Endothelial cell (in vitro differentiated cells): ENCODE measurements at places on chromosomes 7 and 10. TPM values are rescaled to one million over a fixed set of nuclear protein-coding genes. Genes with fewer than 3 reads are reported as not detected.
A peak's percentile ranks its signal among the peaks of the same experiment; 100 is the strongest.

The ST8SIA6 gene
- 1.7 TPM for total RNA-seq

The CAMK2B gene
- total RNA-seq = 0.23 TPM

The SDK1 gene
- total RNA-seq = 4.3 TPM

The TLX1 gene
- total RNA-seq = 31.0 TPM

The SFRP5 gene
- 3.5 TPM for total RNA-seq

The MKX gene
- 0.80 TPM for total RNA-seq

The TAS2R40 gene
- not detected for total RNA-seq

DNA sequence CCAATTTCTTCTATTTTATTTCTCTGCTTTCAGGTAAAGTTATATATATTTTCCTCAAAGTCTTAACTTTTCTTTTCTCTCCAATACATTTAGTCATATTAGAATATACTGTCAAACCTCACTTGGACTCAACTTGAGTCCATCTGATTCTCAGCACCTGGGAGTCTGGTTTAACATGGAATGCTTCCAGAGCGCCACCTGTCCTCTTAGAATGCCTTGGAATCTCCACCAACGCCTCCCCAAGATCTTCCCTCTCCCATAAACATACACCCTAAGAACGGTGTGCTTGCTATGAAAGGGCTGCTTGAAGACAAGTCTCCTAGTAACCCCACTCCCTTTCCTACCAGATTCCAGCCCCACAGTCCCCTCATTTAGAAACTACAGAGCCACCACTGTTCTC is 229.1 kb upstream of the MKLN1 start:
- no peak overlapping the region for H3K27ac ChIP-seq
- H3K4me1 ChIP-seq = peaks cover 4% of the 10 kb centered on the region
- H3K4me3 ChIP-seq = no peak overlapping the region
- no peaks in the 10 kb centered on the region for H3K36me3 ChIP-seq
- DNase-seq = no peak

DNA sequence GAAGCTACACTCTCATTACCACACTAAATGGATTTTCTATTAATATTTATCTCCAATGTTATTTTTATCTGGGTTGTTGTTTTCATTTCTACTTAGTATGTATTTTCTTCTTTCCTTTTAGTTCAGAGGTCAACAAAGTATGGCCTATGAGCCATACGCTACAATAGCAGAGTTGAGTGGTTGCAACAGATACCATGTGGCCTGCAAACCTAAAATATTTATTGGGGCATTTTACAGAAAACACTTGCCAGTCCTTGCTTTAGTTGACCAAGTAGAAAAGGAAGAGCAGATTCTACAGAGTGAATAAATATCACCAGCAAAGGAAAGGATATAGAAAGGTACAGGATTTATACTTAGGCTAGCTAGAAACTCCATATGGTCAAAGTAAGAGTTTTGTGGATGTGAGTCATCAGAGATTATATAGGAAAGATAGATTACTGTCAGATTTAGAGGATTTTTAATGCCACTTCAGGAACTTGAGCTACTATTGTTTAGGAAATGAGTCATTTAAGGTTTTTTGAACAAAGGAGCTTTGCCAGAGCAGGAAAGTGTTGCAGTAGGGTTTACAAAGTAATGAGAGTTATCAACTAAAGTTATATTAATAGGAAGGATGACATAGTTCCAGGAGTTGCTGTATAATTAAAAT is 323.3 kb upstream of the KAT6B start:
- no peak for DNase-seq
- H3K4me3 ChIP-seq = no peak overlapping the region
- peak overlapping the region; percentile 44 for H3K27ac ChIP-seq
- H3K27me3 ChIP-seq = no peaks in the 10 kb centered on the region

DNA sequence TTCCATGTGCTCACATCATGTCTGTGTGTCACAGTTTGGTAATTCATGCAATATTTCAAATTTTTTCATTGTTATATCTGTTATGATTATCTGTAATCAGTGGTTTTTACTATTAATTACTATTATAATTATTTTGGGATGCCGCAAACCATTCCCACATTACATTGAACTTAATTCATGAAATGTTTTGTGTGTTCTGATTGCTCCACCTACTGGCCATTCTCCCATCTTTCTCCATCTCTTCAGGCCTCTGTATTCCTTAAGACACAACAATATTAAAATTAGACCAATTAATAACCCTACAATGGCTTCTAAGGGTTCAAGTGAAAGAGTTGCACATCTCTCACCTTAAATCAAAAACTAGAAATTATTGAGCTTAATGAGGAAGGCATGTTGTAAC is 398.5 kb downstream of the PCDH15 start:
- H3K27me3 ChIP-seq = no peaks in the 10 kb centered on the region
- no peak overlapping the region for H3K4me3 ChIP-seq
- H3K27ac ChIP-seq = no peak overlapping the region
- peak; percentile 31 for DNase-seq
- no peaks in the 10 kb centered on the region for H3K36me3 ChIP-seq

DNA sequence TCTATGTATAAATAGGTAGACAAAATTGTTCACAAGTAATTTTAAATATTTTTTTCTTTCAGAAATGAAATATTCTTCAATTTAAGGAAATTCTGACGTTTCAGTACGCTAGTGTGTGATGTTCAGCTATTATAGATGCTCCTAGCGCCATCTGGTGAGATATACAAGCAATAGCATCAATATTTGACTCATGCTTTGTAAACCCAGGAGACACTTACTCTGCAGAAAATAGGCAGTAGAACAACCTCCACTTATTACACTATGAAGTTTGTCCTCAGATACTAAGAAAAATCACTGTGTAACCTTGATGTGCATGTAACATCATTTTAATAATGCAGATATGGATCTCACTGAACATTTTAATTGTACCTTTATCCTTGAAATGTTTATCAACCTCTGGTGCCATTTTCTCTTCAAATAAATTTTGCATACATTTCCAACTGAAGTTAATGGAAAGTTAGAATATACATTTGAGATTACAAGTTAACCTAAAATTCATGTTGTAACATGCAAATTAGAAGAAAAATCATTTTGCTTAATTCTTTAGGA is 151.5 kb upstream of the FAM3C start:
- H3K36me3 ChIP-seq = no peaks in the 10 kb centered on the region
- no peaks in the 10 kb centered on the region for H3K4me1 ChIP-seq
- H3K27ac ChIP-seq = no peak overlapping the region
- no peak for DNase-seq

DNA sequence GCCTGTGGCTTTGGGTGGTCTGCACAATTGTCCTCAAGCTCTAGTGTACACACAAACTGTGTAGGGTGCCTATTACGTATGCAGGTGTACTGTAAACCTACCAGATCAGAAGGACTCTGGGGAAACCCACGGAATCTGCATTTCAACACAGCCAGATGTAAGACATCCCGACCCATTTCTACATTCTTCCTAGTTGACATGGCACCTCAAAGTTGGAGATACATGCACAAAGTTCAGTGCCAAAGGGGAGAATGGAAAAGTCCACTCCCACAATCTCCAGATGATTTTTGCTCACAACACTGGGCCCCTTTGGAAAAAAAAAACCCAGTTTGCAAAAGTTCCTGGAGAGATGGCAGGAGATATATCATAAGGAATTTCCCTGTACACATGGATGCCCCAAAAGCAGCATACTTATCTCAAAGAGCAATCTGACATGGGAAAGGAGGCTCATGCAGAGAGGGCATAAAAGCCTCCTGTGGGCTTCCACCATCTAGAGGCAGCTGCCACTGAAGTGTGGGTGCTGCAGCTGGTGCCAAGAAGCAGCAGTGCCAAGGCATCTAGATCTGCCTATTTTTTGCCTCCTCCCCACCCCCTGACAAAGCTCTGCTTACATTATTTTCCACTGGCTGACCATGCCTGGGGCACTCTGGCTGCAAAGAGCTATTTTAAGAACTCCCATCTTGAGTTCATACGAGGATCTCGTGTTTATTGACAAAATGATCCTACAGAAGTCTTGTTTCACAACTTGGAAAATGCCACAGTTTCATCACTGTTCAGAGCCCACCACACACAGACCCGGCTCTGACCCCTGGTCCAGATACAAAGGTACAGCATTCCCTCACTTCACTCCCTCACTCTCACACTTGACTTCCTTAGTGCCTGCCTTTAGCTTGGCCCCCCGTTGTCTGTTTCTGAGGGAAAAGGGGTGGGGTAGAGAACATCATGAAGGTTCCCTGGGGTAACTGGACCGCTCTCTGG is 12.9 kb downstream of the TECTB start:
- H3K4me3 ChIP-seq = no peak overlapping the region
- H3K36me3 ChIP-seq = no peaks in the 10 kb centered on the region
- no peak for DNase-seq

- no peak overlapping the region for H3K27ac ChIP-seq
- no peaks in the 10 kb centered on the region for H3K27me3 ChIP-seq
- H3K4me3 ChIP-seq = no peak overlapping the region
- H3K36me3 ChIP-seq = no peaks in the 10 kb centered on the region
- no peak for DNase-seq
Observed at GRCh38 chr7:81562581-81562980, 207.3 kb downstream of the HGF start.

DNA sequence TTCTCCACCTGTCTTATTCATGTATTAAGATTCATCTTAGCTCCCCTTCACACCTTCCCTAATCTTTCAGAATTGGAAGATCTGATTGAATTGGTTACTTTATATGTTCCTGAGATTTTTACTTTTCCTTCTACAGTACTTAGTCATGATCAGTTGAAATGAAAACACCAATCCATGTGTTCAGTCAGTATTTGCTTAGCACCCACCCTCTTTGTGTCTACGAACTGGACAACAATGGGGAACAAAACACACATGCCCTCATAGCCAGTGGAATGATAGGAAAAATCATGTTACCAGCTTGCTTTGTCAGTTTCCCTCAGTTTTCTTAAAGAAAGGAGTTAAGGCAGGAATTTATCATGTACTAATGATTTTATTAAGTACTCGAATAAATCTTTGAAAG is 2.0 kb downstream of the MASTL start:
- DNase-seq = no peak
- peak overlapping the region; percentile 86 for H3K27ac ChIP-seq
- peaks cover 32% of the 10 kb centered on the region for H3K4me1 ChIP-seq
- peaks cover 14% of the 10 kb centered on the region for H3K36me3 ChIP-seq

DNA sequence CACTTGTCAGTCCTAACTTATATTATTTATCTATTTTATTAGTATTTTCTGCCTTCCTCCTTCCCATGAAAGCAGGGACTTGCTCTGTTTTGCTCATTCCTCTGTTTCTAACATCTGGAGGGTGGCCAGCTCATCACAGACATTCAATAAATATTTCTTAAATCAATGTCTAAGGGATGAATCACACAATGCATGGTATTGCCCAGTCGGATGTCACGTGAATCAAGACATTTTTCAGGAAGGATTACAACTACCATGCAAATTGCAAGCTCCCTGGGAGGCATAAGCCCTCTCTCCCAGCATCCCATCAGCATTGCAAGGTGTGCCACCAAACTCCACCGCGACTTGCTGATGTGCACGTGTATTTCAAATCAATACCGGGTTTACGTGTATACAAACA is 146.6 kb upstream of the RNF32 start:
- H3K4me1 ChIP-seq = no peaks in the 10 kb centered on the region
- no peaks in the 10 kb centered on the region for H3K27me3 ChIP-seq
- H3K36me3 ChIP-seq = no peaks in the 10 kb centered on the region
- DNase-seq = no peak
- no peak overlapping the region for H3K4me3 ChIP-seq
- no peak overlapping the region for H3K27ac ChIP-seq

DNA sequence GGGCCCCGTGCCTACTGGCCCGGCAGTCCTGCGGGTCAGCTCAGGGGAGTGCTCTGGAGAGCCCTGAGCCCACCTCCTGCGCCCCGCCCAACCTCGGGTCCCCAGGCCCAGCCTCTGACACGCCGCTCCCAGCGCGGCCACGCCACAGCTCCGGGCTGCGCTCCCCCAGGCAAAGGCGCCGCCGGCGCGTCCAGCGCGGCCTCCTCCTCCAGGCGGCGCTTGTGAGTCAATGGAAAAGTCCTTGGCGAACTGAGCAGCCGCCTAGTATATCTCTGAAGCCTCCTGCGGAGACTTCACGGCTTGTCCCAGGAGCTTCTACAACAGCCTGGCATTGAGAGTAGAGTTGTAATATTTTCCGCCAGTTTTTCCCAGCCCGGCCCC is 29.5 kb upstream of the BMS1 start:
- no peak overlapping the region for H3K27ac ChIP-seq
- no peak overlapping the region for H3K4me3 ChIP-seq
- peaks cover 8% of the 10 kb centered on the region for H3K4me1 ChIP-seq

- peak; percentile 91 for DNase-seq
- peak overlapping the region; percentile 40 for H3K27ac ChIP-seq
- peaks cover 3% of the 10 kb centered on the region for H3K27me3 ChIP-seq
- peaks cover 9% of the 10 kb centered on the region for H3K4me1 ChIP-seq
Observed at GRCh38 chr10:80662429-80663261, 124.9 kb downstream of the SH2D4B start.

DNA sequence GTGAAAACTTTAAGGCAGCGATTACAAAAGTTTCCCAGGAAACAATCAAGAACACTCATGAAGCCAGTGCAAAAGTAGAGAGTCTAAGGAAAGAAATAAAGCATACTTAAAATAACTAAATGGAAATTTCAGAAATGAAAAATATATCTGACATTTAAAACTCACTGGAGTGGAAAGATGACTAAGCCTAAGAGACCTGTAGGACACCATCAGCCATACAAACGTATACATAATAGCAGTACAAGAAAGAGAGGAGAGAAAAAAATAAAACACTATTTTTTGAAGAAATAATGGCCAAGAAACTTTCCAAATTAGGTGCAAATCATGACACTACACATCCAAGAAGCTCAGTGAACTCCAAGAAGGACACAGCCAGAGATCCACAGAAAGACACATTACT is 5.4 kb upstream of the AKR1D1 start:
- no peaks in the 10 kb centered on the region for H3K4me1 ChIP-seq
- H3K4me3 ChIP-seq = no peak overlapping the region
- H3K27me3 ChIP-seq = no peaks in the 10 kb centered on the region

DNA sequence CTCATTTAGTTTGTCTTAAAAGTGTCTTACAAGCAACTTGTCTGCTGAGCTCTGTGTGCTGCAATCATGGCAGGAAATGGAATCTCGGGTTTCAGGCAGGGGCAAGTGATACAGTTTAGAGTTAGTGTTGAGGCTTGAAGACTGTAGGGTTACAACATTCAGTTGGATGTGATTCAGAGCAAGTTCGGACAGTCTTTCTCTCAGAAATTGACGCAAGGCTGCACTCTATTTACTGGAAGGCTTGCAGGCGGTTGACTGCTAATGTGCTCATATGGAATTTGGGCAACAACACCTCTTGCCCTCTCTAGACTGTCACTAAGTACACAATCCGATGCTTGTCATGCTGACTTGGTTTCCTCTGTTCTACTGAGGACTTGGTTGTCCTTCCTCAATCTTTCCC is 161.7 kb upstream of the BMPER start:
- H3K36me3 ChIP-seq = peaks cover 4% of the 10 kb centered on the region
- no peak for DNase-seq
- H3K4me1 ChIP-seq = peaks cover 24% of the 10 kb centered on the region
- H3K27me3 ChIP-seq = peaks cover 4% of the 10 kb centered on the region

DNA sequence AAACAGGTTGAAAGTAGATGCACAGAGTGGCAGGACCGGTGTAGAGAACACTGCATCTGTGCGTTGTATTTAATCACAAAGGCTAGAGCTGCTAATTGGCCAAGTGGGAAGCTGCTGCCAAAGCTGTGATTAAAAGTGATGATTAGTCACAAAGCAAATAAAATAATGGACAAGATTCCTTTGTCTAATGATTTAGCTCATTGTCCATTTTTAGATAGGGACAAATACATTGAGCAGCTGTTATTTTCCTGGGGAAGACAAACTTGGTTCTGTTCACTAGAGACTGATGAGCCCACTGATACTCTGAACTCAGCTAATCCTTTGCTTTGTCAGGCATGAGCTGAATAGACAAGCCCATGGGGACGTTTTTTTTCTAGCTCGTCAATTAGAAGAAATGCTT is 19.7 kb downstream of the UBE3C start:
- no peak for DNase-seq
- H3K27ac ChIP-seq = no peak overlapping the region
- H3K36me3 ChIP-seq = no peaks in the 10 kb centered on the region
- no peaks in the 10 kb centered on the region for H3K27me3 ChIP-seq
- H3K4me3 ChIP-seq = no peak overlapping the region
- peaks cover 3% of the 10 kb centered on the region for H3K4me1 ChIP-seq
